T-helper 9 cell (primary cell): ENCODE measurements at places on chromosomes 12 and 14.

DNA sequence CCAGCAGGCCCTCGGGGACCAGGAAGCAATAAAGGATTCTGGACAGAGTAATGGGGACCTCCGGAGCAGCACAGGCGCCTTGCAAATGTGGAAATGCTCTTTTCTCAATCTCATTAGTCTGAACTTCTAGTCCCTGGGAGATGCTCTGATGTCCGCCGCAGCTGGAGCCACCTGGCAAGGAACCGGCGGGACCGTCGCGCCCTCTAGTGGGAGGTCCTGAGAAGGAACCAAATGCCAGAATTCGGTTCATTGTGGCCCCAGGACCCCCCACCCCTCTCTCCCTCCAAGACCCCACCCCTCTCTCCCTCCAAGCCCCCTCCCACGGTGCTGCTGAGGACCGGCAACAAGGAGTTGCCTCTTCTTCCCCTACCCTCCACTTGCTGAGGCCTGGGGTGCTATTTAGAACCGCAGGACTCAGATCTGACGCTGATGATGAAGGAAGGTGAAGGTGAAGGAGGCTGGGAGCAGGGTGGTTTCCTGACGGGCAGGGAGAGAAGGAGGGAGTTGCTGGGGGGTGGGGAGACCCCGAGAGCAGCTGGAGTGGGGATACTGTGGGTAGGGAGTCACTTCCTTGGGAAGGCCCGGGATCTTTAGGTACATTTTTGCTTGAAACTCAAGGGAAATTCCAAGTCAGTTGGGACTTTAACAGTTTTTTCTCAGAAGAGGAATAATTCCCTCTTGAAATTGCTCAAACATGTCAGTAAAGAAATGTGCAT is 42.5 kb downstream of the SMIM41 start:
- peak; percentile 62 for DNase-seq

GRCh38 chr12:114680604-114681069 is 3.3 kb downstream of the TBX3 start:
- DNase-seq = no peak

- DNase-seq = no peak
Measured at GRCh38 chr12:50442178-50442908, 41.7 kb downstream of the LARP4 start.

DNA sequence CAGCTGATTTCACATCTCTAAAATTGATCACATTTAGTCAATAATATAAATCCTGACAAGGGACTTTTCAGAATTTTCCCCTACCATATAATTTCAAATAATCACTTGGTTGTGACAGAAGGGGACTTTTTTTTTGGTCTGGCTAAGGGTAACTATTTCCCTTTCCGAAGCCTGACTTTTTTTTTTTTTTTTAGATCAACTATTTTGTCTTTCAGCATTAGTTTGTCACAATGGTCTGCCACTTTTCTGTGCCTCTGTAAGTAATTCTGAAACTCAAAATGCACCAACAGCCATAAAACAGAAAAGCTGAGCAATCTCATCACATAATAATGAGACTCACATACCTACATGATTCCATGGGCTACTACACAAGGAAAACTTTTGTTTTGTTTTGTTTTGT is 266.4 kb downstream of the SSPN start:
- DNase-seq = no peak

GRCh38 chr12:23564451-23565152 is 384.9 kb downstream of the SOX5 start:
- DNase-seq = no peak

DNA sequence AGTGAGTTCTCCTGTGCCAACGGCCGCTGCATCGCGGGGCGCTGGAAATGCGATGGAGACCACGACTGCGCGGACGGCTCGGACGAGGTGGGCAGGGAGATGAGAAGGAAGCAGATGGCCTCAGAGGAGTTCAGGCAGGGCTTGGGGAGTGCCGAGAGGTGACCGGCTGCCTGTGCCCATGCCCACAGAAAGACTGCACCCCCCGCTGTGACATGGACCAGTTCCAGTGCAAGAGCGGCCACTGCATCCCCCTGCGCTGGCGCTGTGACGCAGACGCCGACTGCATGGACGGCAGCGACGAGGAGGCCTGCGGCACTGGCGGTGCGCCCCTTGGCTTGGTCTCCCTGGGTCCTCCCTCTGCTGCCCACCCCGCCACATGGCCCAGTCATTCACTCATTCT is 13.4 kb upstream of the NXPH4 start:
- no peak for DNase-seq

DNA sequence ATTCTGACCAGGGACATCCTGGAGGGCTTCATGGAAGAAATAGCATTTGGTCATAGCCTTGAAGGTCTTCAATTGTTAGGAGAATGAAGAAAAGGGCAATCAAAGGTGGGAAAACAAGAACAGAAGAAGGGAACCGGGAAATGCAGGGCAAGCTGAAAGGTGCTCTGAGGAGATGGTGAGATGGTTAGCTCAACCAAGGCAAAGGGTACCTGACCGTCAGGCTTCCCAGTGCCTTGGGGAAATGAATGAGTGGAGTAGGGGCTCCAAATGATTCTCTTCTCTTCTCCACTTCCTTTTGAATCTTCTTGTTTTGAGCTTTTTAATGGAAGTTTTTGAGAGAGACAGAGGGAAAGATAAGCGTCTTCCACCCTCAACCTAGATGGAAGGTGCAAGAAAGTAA is 155.6 kb upstream of the PWP1 start:
- no peak for DNase-seq

GRCh38 chr12:54358191-54358944 is 5.9 kb downstream of the GPR84 start:
- no peak for DNase-seq

GRCh38 chr14:50772412-50772811 is 58.5 kb downstream of the NIN start:
- no peak for DNase-seq

DNA sequence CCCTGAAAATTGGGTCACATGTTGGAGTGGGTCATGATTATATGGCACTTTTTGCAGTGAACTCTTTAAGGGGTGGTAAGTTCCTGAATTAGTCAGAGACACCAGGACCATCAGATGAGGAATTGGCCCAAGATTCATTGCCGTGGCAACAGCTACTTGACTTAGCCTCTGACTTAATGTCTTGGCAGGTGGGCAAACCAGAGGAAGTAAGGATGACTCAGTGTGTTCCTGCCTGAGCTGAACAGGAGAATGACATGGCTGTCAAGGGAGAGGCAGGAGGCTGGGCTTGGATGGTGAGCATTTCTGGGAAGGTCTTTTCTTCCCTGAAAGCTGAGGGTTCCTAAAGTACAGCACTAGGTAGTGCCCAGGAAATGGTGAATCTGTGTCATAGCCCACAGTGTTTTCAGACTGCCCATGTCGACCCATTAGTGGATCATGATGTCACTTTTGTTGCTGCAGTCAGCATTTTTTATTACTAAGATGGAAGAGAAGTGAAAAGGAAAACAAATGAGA is 170.1 kb upstream of the PWP1 start:
- no peak for DNase-seq

DNA sequence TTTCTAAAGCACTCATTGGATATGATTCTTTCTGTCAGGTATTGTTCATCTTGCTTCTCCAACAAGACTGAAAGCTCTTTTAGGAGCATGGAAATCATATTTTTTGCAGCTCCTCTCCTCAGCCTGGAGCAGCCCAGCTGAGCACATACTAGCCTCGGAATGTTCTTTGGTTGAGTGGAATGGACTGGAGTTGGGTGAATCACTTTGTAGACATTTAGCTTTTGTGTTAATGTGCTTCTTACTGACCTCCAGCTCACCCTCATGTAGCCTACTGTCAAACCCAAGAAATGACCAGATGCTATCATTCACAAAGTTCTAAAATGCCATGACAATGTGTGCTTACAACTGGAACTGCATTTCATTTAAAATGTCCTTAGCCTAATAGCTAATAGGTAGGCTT is 161.1 kb downstream of the NUAK1 start:
- DNase-seq = no peak

GRCh38 chr14:64247195-64247594 is 47.0 kb downstream of the ESR2 start:
- DNase-seq = no peak

DNA sequence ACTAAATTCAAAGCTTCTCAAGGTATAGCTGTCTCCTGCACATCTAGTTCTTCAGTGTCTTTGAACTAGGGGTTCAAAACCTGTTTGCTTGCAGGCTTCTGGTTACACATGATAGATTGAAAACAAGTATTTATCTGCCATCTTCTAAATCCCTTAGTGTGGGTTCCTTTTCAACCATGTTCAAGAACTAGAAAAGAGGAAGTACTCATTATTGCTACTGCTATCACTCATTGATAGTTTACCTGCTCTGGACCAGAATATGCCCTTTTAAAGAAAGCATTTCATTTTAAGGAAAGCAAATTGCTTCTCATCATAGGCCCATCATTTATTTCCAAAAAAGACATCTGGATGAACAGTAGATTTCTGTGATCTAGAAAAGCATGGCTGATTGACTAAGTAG is 37.1 kb upstream of the VSX2 start:
- no peak for DNase-seq

DNA sequence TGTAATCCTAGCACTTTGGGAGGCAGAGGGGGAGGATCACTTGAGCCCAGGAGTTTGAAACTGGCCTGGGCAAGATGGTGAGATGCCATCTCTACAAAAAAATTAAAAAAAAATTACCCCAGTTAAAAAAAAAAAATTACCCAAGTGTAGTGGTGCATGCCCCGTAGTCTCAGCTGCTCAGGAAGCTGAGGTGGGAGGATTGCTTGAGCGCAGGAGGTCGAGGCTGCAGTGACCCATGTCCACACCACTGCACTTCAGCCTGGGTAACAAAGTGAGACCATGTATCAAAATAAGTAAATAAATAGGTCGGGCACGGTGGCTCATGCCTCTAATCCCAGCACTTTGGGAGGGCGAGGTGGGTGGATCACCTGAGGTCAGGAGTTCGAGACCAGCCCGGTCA is 128.8 kb downstream of the VRK1 start:
- no peak for DNase-seq

GRCh38 chr12:26264215-26264838 is 69.0 kb downstream of the SSPN start:
- no peak for DNase-seq

DNA sequence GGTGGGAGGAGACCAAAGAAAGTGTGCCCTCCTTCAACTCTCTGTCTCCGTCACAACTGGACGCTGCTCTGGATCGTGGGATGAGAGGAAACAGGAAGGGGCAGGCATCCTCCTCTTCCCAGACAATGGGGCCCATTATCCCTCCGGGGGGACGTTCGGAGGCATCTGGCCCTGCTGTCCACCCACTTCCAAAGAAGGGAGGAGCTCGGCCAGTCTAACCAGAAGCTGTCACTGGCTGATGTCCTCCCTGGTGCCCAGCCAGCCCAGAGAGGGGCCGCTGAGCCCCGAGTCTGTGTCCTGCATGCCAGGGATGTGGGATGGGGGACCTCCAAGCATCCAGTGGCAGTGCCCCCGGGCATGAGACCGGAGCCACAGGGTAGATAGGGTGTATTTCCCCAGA is 39.8 kb upstream of the MEG3 start:
- no peak for DNase-seq
